ENCODE measurements at places on chromosomes 7 and 10.

DNA sequence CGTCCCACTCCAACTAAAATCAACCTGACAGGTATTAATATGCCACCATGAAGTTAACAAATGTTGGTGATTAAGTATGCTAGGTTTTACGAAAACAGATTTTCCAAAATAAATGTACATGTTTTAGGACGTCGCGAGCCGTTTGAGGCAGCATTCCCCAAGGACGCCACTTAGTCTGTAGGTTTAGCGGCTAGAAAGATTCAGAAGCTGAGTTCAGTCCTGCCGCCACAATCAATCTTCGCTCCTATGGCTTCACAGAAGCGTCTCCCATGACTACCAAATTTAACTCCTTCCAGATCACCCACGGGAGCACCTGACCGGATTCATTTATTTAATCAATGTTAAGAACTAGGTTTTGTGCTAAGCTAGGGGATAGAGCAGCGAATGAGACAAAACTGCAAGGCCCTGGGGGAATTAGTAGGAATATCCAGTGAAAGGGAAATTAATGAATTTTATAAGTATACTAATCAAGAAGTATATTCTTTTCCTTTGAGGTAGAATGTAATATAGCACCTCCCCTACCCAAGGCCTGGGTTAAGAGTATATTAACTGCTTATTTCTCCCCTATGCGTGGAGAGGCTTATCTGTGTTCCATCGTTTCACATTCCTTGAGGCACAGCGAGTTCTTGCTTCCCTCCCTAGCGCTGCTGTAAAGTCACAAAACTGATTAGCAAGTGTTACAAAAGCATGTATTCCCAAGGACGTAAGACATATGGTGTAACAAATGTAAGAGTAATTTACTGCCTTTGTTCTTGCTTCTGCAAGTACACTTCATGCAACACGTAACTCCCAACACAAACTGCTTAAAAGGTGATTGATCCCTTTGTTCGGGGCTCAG is 994 bp upstream of the CYP51A1 start:
- peak; percentile 29 for DNase-seq

GRCh38 chr10:6395606-6396005 is 184.5 kb downstream of the PRKCQ start:
- no peak for DNase-seq

- DNase-seq, result no peak
Measured at GRCh38 chr10:3135006-3135405, 37.6 kb downstream of the PITRM1 start.

DNA sequence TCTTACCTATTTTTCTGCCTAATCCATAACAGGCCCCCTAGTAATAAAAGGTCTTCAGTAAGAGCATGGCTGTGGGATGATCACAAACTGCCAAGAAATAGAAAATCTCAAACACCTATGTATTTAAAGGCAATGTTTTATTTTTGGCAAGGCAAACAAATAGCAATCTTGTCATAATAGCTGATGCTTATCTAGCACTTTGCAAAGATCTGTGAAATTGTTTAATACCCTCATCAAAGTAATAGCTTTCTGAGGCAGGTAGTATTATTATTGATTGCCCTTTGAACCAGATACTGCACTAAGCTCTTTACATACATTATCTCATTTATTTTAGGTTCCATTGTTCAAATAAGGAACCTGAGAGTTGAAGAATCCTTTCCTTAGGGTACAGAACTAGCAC is 1.6 kb upstream of the CADPS2 start:
- DNase-seq, result no peak

DNA sequence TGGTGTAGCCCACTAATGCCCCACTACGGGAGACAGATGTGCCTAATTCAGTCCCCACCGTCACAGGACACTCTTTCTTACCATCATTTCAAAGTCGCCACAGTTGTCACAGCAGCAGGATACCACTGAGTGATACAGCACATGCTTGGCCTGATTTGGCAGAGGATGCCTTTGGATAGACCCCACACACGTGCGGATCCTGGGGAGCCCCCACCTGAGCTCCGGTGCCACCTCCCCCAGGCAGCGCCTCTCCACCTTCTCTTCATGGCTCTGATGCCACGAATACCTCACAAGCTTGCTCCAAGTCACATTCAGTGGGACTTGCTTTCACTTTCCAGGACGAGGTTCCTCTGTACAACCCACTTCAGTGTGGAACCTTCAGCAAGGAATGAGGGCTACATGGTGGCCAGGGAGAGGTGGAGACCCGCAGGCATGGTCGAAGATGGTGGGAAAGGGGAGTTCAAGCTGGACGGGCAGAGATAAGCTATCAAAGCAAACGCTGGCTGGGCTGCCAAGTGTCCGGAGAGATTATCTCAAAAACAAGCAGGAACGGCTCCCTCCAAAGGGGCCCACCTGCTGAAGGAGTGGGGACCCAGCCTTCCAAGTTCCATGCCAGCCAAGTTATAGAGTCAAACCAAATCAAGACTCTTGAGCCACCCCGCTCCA is 107.4 kb downstream of the ZRANB1 start:
- no peak for DNase-seq

- DNase-seq, result no peak
Measured at GRCh38 chr10:59285848-59286247, 76.5 kb downstream of the FAM13C start.

GRCh38 chr10:97713826-97714400 is 383 bp downstream of the MARVELD1 start:
- DNase-seq, result peak; percentile 60

GRCh38 chr7:106354822-106355221 is 70.0 kb upstream of the NAMPT start:
- DNase-seq, result no peak

DNA sequence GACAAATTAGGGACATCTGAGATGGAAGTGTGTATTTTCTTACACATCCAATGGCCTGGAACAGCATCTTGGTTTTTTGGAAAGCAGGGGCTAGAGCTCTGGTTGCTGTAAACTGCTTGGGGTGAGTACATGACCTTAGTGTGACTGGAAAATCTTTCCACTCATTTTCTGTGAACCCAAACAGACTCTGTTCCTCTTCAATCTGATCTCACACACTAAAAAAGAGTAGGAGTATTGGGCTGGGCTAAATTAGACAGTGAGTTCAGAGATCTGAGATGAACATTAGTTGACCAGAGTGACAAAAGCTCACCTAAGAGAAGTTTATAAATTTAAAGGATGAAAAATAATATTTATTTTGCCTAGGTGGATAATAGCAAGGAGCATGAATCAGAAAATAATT is 59.2 kb downstream of the OR13A1 start:
- no peak for DNase-seq

GRCh38 chr7:39130274-39130673 is 152.6 kb downstream of the POU6F2 start:
- DNase-seq, result no peak

GRCh38 chr10:5411941-5412276 is 448 bp upstream of the NET1 start:
- DNase-seq, result no peak

- no peak for DNase-seq
Measured at GRCh38 chr7:93622036-93623033, 47.8 kb upstream of the CALCR start.

- DNase-seq, result no peak
Measured at GRCh38 chr7:85823396-85824080, 636.7 kb upstream of the SEMA3D start.

All from left renal pelvis (tissue), 4 donors.